ENCODE measurements at places on chromosomes 7 and 10.
A peak's percentile ranks its signal among the peaks of the same experiment; 100 is the strongest.

DNA sequence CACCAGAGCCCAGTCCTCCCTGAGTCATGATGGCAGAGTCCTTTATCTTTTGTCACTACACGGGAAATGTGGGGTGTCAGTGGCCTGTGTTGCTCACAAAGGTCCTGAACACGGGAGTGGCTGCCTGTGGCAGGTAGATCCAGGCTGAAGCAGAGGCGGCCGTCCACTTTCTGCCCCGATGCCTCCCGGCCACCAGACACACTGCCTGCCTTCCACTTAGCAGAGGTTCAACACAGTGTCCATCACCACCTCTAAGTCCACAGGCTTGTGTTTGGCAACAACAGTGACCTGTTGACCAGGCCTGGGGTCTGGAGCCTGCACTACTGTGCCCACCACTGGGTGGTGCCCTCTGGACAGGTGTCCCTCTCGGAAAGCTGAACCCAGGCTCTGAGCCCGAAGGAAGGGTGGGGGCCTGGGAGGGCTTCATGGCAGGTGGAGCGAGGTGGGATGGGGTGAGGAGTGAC lies 49.9 kb upstream of the CAMK2B start:
- peak; percentile 23 for DNase-seq

DNA sequence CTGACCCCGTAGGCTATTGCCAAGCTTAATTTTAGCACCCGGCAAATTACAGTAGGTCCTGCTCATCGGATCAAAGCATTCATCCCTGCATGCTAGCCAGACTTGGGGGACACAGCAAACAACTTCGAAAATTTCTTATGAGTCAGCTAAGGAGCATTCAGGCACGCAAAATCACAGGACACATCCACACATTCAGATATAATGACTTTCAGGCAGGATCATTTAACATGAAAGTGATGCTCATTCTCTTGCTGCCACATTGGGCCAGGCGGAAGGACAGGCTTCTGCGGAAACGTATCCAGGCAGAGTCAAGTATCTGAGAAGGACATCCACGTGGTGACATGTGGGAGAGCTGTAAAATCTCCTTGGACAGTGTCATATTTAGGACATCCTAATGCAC lies 474.0 kb upstream of the NRP1 start:
- DNase-seq: no peak

- DNase-seq: no peak
Observed at GRCh38 chr10:10475812-10476211, 541.9 kb upstream of the CELF2 start.

DNA sequence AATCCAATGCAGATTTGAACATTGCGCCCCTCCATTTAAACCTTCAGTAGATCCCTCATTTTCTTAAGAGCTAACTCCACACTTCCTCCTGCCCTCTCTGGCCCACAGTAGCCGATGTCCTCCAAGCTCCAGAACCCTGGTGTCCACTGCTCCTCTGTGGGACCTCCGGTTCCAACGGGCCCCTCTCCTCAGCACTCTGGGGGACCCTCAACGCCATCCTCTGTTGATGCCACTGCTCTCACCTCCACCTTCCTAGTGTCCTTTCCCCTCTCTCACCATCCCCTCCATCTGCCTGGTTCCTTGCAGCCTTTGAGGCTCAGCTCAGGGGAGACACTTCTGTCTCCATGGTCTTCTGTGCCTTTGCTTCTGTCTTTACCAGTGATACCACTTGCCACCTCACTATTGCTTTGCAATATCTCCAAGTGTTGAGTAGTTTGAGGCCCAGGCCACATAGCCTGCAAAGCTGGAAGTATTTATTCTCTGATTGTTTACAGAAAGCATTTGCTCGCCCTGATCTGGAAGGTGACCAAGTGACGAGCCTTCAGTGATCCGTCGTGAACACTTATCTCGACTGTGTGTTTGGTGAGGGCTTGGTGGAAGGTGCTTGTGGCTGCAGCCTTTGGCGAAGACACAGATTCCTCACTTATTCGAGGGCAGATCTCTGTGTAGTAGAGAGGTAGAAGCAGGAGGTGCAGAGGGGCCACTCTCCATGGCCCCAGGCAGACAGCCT lies 104.8 kb upstream of the SHH start:
- no peak for DNase-seq

GRCh38 chr7:103577059-103577458 lies 131.1 kb upstream of the SLC26A5 start:
- DNase-seq: no peak

All from NCI-H1092 treated with DMSO at 0.1 percent for 48 hours (cell line).